ENCODE measurements at places on chromosomes 11 and 22. TPM values are rescaled to one million over a fixed set of nuclear protein-coding genes. Genes with fewer than 3 reads are reported as not detected.

DNA sequence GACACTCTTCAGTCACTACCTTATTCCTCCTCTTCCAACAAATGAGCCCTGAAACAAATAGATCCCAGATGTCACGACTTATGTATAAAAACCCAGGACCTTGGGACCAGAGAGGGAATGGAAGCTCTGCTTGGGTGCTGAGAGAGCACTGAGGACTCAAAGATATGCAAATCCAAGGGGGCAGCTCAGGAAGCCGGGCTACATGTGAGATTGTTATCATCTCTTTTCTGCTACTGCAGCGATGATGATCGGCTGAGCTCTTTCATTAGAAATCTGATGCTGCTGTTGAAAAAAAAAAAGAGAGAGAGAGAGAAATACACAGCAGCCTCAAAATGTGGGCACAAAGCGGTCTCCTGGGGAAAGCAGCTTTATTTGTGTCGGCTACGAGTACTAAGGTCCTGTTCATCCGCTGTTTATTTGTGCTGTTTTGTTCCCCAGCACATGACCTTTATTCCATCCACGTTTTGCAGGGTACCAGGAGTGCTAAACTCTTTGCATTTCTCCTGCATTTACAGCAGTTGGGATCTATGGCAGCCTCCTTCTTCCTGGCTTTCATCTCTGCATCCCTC lies 120.2 kb downstream of the TRIM29 start:
- no peak for DNase-seq

The GSTT2B gene
- 6.3 TPM for total RNA-seq

DNA sequence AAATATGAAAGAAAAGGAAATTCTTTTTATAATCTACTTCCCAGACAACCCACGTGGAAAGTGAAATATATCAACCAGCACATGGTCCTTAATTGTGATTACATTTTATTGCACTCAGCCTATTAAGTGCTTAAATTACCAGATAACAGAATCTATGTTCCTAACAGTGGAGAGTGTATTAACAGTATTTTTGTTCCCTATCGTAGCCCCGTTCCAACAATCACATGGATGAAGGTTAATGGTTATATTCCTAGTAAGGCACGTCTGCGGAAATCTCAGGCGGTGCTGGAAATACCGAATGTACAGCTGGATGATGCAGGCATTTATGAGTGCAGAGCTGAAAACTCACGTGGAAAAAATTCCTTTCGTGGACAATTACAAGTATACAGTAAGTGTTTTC lies 626.1 kb upstream of the ARHGAP42 start:
- DNase-seq: no peak

DNA sequence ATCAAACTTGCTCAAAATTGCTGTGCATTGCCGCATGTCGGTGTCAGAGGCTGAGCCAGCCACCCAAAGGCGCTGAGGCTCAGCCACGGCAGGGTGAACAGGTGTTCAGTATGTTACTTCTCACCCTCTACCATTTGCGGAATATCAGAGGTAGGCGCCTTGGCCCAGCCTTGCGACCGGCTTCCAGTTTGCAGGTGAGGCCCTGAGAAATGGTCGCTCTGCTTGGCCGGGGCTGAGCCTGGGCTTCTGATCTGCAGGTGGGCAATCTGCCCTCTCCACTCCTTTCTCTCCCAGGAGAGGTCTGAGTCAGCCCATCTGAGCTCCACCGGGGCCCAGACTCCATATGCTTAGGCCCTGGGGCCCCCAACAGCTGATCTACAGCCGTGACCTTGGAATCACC lies 71.0 kb downstream of the RPS6KA4 start:
- DNase-seq: no peak

The OR5P2 gene
- not detected for total RNA-seq

DNA sequence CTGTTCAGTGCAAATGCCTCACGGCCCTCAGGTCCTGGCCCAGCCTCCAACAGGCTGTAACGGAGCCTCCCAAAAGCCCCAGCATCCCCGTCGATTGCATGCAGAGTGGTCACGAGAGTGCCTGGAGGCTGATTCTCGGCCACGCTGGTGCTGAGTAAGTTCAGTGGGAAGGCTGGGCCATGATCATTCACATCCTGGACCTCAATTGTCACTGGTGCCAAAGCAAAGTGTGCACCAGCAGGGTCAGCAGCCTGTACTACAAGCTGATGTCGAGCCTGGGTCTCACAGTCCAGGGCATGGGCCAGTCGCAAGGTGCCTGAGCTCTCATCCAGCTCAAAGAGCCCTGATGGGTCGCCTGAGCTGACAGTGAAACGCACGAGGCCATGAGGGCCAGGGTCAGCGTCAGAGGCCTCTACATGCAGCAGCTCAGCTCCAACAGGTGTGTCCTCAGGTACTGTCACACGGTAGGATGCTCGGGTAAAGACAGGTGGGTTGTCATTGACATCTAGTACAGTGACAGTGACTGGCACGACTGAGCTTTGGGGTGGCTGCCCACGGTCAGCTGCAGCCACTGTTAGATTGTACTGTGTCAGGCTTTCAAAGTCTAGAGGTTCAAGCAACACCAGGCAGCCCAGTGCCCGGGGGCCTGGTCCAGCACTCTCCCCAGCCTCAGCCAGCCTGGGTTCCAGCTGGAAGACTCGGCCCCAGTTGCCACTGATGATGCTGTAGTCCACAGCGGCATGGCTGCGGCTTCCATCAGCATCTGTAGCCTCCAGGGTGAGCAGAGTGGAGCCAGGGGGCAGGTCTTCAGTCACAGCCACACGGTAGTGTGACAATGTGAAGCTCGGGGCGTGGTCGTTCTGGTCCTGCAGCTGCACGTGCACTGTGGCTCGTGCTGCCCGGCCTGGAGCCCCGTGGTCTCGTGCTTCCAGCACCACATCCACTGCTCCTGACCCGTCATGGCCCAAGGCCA lies 4.5 kb upstream of the TPP1 start:
- no peak for DNase-seq

The KRTAP5-8 gene
- total RNA-seq: not detected

DNA sequence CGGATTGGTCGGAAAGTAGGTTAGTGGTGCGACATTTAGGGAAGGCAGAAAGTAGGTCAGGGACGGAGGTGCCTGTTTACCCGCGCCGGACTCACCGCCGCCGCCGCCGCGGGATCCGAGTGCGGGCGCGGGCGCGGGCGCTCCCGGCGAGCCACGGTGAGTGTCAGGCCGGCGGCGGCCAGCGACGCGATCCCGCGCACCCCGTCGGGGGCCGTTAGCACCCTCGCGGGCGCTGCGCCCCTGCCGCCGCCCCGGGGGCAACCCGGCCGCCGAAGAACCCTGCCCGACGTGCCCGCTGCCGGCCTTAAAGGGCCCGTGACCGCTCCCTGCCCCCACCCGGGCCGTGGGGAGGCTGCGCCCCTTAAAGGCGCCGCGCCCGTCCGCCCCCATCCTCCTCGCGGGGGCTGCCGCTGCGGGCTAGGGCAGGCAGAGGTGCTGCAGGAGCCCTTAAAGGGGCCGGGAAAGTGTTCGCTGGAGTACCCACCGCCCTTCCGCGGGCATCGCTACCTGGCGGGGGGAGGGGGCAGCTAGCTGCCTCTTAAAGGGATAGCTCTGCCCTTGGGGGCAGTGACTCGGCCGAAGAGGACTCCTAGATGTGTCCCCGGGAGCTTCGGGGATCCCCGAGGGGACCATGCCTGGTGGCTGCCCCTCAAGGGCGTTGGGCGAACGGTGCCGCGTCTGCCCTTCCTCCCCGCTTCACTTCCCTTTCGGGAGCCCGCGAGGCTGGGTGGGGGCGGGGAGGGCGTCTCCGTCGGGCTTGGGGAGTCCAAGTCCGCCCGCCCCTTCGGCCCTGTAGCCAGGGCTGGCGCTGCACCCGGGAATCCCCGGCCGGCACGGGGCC lies at the start of gene BMAL1:
Gene BMAL1, plus strand, starts transcription at position 23 of the 841 bp plus-strand sequence. CDS start 76,519 bp downstream, outside the sequence.
- peak; percentile 75 for DNase-seq

GRCh38 chr11:61695917-61696316 lies 15.7 kb downstream of the DAGLA start:
- peak; percentile 63 for DNase-seq

DNA sequence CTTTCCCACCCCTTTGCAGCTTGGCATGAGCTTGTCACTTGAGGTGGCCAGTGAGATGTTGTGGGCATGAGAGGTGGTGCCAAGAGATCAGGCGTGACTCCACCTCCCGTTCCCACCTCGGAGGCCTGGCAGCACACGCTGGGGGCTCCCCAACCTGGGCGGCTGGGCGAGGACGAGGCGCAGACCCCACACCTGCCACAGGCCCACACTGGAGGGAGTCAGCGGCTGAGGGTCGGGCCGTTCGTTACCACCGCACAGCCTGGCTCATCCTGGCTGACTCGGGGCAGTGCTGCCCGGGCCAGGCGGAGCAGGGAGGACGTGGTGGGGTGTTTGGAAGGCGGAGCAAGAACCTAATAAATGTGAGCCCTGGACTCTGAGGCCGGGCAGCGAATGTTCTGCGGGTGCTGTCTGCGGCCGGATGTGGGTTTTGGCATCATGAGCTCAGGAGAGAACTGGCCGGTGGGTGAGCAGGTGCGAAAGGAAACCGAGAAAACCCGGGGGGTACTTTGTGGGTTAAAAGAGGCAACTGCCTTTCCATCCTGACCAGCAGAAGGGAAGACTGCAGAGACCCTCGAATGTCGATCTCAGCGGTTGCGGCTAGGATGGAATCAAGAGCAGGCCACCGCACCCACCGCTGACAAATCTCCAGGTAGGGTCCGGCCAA lies 10.2 kb upstream of the IFITM3 start:
- no peak for DNase-seq

DNA sequence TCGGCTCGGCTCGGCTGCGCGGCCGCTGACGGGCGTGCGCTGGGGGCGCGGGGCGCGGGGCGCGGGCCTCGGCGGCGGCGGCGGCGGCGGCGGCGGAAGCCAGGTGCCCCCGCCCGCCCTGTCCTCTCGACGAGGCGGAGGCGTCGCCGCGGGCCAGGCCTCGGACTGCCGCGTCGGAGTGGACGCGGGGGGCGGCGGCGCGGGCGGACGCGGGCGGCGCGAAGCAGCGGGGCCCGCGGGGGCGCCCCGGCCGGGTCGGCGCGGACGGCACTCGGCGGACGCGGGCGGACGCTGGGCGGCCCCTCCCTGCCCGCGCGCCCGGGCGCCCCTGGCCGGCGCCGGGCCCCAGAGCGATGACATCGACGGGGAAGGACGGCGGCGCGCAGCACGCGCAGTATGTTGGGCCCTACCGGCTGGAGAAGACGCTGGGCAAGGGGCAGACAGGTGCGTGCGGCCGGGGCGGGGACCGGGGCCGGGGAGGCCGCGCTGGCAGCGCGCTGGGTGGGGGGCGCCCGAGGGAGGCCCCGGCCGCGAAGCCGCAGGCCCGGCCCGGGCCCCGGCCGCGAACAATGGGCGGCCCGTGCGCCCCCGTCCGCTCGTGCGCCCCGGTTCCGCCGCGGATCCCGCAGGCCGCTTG lies at the start of gene BRSK2:
Gene BRSK2, plus strand, starts transcription at position 3 of the 637 bp plus-strand sequence. Its CDS starts 351 bp downstream, at position 354.
- DNase-seq: no peak

DNA sequence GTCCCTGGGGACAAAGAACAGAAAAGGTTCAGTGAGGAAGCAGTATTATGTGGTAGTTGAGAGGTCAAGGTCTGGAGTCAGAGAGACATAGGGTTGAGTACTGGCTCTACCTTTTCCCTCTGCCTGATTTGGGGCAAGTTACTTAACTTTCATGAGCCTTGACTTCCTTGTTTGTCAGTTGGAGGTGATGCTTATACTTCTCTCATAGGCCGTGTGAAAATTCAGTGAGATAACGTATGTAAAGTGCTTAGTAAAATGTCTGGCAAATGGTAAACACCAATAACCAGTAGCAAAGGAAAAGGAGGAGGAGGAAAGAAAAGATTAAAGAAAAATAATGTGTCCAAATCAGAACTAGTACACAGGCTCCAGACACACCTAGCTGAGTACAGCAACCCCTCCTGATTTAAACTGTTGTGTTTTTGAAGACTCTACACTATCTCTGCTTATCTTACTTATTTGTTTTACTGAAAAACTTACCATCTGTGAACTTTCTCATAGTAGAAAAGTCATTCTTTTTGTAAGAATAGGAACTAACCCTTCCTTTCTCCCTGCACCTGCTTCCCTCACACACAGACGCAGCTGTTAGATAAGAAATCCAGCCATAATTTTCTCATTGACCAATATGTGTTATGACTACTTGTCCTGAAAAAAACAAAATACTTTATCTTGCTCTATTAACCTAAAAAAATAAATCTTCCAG lies 126.9 kb downstream of the CD44 start:
- no peak for DNase-seq

- DNase-seq: no peak
Observed at GRCh38 chr22:39371732-39372131, 21.9 kb downstream of the SYNGR1 start.

The HEPACAM gene
- not detected for total RNA-seq

DNA sequence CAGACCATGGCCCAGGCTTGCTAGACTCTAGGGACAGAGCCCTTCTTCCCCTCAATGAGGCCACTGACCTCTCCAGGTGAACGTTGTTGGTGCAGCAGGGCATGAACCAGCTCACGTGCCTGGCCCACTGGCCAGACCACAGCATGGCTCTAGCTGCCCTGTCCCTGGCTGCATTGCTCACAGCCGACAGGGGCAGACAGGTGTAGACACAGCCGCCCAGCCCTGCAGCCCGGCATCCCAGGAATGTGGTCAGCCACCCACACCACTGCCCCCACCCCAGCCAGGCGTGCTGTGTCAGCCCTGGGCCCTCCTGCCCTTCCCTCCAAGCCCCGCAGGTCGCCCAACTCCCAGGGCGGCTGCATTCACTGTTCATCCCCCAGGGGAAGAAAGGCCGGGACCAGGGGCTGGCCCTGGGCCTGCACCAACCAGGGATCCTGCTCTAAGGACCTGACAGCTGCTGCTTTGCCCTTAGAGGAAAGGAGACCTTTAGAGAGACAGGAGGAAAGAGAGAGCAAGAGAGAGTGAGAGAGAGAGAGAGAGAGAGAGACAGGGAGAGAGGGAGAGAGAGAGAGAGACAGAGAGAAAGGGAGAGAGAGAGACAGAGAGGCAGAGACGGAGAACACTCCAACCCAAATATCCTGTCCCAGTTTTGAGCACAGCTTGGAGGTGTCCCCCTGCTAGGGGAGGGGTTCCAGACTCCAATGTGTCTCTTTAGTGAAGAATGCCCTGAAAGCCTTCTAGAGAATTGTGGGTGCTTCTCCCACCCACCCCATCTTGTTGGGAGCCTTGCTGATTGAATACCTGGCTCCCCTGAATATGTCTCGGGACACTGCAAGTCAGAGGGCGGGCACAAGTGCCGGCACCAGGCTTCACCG lies 44.2 kb upstream of the LINC01488 start:
- no peak for DNase-seq

The JRKL gene
- 5.4 TPM for total RNA-seq

The MRGPRE gene
- not detected for total RNA-seq

GRCh38 chr11:128299132-128299726 lies 288.1 kb downstream of the ETS1 start:
- DNase-seq: no peak

DNA sequence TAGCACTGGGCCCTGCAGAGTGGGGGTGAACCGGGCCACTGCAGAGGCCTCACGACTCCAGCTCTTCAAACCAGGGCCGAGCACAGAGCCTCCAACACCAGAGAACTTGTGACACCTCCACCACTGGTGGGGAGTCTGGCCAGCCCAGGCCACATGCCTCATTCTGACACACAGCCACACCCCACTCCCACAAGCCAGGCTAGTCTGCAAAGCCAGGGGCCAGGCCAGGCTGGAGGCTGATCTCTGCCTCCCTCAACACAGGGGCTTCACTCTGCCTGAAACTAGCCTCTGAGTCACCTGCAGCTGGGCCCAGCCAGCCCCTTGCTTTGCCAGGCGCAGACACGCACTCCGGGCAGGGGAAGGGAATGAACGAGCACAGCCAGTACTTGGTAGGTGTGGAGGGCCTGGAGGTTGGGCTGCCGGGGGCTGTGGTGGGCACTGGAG lies 102.9 kb downstream of the MED15 start:
- DNase-seq: no peak

The OR8A1 gene
- total RNA-seq: not detected

- no peak for DNase-seq
Observed at GRCh38 chr11:99199341-99199740, 178.6 kb downstream of the CNTN5 start.

GRCh38 chr11:72222106-72222891 lies 2.3 kb upstream of the INPPL1 start:
- peak; percentile 51 for DNase-seq

The KDM4D gene
- total RNA-seq: 1.5 TPM

The HORMAD2 gene
- total RNA-seq: not detected

All from H1 (cell line).